ENCODE measurements at places on chromosomes 6 and 20. TPM values are rescaled to one million over a fixed set of nuclear protein-coding genes. Genes with fewer than 3 reads are reported as not detected.

DNA sequence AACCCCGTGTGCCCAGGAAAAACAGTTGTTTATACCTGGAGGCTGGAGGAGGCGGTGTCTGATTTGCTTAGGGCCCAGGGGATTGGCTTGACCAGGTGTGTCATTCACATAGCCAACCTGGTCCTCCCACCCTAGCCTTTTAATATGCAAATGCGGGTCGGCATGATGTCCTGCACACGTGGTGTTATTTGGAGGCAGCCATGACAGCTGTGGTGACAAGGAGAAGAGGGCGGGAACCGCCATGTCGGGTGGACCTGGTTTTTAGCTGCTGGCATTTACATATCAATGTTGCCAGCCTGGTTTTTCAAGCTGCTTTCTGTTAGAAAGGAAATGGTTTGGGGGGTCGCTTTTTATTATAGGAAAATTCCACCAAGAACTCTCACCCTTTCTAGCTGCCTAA is 291.4 kb upstream of the QKI start:
- DNase-seq, result peak; percentile 90

- no peak for DNase-seq
Measured at GRCh38 chr6:139530561-139530960, 156.1 kb upstream of the CITED2 start.

DNA sequence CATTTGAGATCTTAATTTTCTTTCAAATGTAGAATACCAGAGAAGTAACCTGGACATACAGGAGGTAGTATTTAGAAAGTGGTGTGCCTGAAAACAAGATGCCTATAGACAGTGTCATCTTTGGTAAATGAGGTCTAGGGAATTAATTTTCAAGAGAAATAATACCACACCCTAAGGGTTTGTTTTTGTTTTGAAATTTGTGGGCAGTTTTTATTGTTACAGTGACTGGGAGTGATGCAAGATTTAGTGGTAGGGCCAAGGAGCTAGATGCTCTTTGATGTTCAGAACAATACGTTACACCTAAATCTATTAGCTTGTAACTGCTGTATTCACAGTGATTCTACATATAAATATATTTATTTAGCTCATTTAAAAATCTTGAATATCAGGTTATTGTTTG is 856.5 kb upstream of the MAP3K7 start:
- DNase-seq, result no peak

- DNase-seq, result peak; percentile 25
Measured at GRCh38 chr20:8829256-8829655, 239.6 kb upstream of the PLCB4 start.

- no peak for DNase-seq
Measured at GRCh38 chr6:51528556-51528955, 558.9 kb downstream of the PKHD1 start.

GRCh38 chr6:135188718-135189117 is 7.6 kb downstream of the MYB start:
- no peak for DNase-seq

DNA sequence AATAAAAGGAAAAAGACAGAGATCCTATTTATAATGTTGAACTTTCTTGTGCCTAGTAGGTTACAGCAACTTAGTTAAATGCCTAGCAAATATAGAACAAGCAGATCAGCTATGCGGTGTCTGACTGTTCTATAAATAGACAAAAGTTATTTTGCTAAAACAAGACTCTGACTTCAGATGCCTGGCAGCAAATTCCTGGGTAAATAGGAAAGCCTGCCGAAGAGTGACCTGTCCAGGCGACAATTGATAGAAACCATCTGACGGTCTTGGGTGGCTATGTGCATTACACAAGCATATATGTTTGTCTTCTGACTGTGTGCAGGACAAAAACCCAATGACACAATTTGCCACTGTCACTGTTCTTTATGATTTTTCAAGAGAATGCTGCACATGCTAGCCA is 38.0 kb upstream of the PDE10A start:
- DNase-seq, result no peak

DNA sequence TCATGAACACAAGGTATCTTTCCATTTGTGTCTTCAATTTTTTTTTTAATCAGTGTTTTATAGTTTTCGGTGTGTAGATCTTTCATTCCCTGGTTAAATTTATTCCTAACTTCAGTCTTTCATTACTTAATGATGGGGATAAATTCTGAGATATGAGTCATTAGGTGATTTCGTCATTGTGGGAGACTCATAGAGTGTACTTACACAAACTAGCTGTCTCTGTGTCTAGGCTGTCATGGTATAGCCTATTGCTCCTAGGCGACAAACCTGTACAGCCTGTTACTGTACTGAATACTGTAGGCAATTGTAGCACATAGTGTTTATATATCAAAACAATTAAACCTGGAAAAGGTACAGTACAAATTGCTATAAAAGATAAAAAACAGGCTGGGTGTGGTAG is 42.1 kb downstream of the SMAP1 start:
- DNase-seq, result no peak

- no peak for DNase-seq
Measured at GRCh38 chr6:4401408-4402368, 266.3 kb upstream of the ECI2 start.

- DNase-seq, result peak; percentile 81
Measured at GRCh38 chr6:6556738-6557503, 31.6 kb upstream of the LY86 start.

GRCh38 chr6:56040889-56041301 is 165.5 kb upstream of the BMP5 start:
- DNase-seq, result no peak

DNA sequence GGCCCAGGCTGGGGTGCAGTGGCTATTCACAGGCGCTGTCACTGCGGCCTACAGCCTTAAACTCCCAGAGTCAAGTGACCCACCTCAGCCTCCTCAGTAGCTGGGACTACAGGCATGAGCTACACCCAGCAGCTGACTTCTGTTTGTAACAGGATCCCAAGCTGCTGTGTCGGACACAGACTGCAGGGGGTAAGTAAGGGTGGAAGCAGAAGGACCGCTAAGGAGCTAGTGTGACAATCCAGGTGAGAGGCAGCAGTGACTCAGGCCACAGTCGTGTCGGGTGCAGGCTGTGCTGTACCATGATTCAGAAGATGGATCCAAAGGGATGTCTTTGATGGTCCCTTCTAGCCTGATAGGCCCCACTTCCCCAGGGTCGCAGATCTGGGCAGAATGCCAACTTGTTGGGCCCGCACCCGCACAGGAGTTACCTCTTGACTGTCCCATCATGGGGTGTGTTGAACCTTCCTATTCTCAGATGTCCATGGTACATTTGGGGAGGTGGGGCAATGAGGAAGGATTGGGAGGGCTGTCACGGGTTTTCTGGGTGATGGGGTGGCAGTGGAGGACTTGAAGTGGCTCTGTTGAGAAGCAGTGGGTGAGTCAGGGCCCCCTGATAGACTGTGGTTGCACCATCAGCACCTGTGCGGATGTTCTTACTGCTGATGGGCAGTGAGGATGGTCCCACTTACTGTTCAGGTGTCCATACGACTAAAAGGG is 25.3 kb downstream of the AAR2 start:
- DNase-seq, result no peak

GRCh38 chr6:69489970-69490369 is 306.8 kb downstream of the LMBRD1 start:
- DNase-seq, result no peak

DNA sequence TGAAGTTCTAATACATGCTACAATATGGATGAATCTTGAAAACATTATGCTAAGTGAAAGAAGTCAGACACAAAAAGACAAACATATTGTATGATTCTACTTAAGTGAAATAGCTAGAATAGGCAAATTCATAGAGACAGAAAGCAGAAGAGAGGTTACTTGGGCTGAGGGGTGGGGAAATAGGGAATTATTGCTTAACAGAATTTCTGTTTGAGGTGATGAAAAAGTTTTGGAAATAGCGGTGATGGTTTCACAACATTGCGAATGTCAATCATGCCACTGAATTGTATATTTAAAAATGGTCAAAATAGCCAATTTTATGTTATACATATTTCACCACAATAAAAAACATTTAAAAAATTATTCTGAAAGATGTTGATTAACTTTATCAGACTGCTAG is 6.1 kb downstream of the SLC26A8 start:
- no peak for DNase-seq

DNA sequence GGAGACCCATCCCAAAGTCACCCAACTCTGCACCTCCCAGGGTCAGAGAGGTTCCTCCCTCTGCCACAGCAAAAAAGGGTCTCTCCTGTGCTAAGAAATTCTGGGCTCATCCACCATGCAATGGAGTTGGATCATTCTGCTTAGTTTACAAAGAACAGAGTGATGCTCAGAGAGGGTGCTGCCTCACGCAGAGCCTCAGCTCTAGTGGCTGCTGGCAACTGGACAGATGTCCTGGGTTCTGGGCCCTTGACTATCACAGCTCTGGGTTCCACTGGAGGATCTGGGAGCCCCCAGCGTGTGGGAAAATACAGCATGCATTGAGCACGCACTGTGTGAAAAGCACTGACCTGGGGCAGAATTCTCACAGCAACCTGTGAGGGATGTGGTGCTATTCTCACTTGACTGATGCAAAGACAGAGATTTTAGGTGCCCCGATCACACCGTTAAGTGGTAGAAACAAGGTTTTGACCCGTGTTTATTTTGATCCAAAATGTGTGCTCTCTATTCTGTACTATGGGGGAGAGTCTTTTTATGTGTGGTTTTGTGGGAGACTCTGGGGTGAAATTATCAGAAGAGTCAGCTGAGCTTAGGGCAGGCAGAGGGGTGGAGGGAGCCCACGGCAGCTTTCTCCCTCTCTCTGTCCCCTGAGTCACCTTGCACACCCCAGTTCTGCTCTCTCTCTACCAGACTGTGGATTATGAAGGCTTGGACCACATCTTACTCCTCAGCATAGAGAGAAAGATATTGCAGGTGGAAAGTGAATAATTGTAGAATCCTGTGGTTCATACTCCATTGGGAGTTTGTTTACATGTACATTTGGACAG is 19.9 kb downstream of the TREML4 start:
- DNase-seq, result no peak

DNA sequence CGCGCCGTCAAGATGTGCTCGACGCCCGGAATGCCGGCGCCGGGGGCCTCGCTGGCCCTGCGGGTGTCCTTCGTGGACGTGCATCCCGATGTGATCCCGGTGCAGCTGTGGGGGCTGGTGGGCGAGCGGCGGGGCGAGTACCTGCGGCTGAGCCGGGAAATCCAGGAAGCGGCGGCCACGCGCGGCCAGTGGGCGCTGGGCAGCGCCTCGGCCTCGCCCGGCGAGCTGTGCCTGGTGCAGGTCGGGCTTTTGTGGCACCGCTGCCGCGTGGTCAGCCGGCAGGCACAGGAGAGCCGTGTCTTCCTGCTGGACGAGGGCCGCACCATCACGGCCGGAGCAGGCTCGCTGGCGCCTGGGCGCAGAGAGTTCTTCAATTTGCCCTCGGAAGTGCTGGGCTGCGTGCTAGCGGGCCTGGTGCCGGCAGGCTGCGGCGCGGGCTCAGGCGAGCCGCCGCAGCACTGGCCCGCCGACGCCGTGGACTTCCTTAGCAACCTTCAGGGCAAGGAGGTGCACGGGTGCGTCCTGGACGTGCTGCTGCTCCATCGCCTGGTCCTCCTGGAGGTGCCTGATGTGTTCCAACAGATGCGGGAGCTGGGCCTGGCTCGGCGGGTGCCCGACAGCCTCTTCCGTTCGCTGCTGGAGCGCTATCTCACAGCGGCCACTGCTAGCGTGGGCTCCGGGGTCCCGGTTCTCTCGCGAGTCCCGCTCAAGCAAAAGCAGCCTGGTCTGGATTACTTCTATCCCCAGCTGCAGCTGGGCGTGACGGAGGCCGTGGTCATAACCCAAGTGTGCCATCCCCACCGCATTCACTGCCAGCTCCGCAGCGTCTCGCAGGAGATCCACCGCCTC is 656 bp downstream of the TDRD6 start:
- DNase-seq, result peak; percentile 18

DNA sequence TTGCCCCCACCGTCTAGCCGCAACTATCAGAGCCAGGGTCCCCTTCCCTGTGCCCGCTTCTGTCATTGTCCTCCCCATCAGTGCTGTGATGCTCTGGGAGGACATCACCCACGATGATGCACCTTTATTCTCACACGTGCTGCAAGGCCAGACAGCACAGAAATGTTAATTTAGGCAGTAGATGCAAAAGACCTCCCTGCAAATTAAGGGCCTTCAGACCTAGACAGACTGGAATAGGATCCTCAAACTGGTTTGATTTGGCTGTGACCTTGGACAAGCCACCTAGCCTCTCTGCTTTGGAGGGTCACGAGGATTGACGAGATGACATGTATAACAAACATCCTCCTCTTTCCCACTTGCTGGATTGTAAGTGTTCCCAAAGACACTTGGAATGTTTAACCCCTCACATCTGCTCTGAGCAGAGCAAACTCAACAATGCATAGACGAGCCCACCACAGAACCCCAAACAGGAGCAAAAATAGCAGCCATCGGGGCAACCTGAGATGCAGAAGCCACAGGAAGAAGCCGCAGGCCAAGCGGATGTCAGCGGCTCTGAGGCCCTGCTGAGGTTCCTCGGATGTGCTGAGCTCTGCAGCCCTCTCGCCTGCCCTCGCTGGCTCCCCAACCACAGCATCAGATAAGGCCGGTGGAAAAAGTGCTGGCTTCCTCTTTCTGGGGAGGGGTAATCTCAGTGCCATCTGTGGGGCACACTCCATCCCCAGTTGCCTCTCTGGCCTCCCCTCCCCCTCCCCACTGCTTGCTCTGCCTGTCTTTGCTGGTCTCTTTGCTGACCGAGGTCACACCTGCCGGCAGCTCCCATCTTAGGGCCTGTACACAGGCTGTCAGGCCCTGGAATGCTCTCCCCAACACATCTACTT is 35.3 kb downstream of the TOX2 start:
- no peak for DNase-seq

DNA sequence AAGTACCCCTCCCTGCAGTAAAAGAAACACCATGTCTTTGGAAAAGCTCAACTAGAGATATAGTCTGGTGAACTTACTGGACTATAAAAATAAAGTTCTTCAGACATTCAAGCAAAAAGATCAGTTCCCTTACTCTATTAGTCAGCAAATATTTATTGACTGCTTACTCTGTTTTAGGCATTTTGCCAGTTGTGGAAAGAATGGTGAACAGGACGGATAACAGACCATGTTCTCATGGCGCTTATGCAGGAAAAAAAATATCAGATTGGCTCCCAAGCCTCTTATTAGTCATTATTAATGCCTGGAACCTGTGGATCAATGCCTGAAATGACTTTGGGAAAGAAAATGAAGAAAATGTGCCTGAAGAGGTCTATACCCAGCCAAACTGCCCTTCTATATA is 282.2 kb upstream of the EPHA7 start:
- no peak for DNase-seq

GRCh38 chr20:41537865-41538264 is 80.3 kb downstream of the CHD6 start:
- no peak for DNase-seq

DNA sequence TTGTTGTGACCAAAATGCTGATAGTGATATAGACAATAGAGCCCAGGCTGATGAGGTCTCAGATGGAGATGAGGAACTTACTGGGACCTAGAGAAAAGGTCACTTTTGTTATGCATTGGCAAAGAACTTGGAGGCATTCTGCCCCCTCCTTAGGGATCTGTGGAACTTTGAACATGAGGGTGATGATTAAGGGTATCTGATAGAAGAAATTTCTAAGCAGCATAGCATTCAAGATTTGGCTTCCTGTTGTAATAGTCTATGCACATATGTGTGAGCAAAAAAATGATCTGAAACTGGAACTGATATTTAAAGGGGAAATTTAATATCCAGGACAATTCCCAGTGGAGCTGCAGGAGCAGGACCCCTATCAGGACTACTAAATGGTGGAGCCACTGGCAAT is 17.1 kb downstream of the HLA-A start:
- no peak for DNase-seq

Gene CD24
- 2,810 TPM for total RNA-seq

Gene SPEF1
- total RNA-seq, result 1.3 TPM

Gene CASS4
- total RNA-seq, result 0.12 TPM

Gene ADGRF4
- not detected for total RNA-seq

Gene HSF2
- 18.1 TPM for total RNA-seq

Gene VIP
- total RNA-seq, result not detected

Data from GM23338 (cell line).